ENCODE measurements at places on chromosomes 13 and 19. TPM values are rescaled to one million over a fixed set of nuclear protein-coding genes. Genes with fewer than 3 reads are reported as not detected.

The IL12RB1 gene
- polyA plus RNA-seq: not detected

DNA sequence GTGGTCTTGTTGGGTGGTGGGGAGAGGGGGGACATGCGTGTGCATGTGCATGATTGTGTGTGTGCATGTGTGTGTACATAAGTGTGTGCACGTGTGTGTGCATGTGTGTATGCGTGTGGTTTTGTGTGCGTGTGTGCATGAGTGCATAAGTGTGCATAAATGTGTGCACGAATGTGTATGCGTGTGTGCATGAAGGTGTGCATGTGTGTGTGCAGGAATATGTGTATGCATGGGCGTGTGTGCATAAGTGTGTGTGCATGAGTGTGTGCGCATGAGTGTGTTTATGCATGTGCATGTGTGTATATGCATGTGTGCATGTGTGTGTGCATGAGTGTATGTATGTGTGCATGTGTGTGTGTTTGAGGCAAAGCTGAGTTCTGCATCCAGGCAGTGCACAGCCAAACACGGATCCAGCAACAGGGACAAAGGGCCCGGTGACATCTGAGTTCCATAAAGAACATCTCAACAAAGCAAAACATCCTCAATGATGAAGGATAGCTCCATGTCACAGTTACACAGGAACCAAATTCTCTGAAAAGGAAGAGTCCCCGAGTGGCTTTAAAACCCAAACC lies 86.0 kb upstream of the FARP1 start:
- no peaks in the 10 kb centered on the region for H3K4me1 ChIP-seq
- H3K27me3 ChIP-seq: no peaks in the 10 kb centered on the region
- no peaks in the 10 kb centered on the region for H3K36me3 ChIP-seq
- H3K4me3 ChIP-seq: no peak overlapping the region
- DNase-seq: no peak
- H3K27ac ChIP-seq: no peak overlapping the region

GRCh38 chr19:35975608-35976214 lies 19.3 kb upstream of the SDHAF1 start:
- H3K4me1 ChIP-seq: no peaks in the 10 kb centered on the region
- H3K36me3 ChIP-seq: no peaks in the 10 kb centered on the region
- DNase-seq: peak; percentile 62
- no peaks in the 10 kb centered on the region for H3K27me3 ChIP-seq
- no peak overlapping the region for H3K27ac ChIP-seq
- H3K4me3 ChIP-seq: no peak overlapping the region

The RGL3 gene
- 55.6 TPM for polyA plus RNA-seq

The SULT2A1 gene
- polyA plus RNA-seq: 120 TPM

- no peak overlapping the region for H3K4me3 ChIP-seq
- no peak for DNase-seq
- H3K4me1 ChIP-seq: no peaks in the 10 kb centered on the region
- no peaks in the 10 kb centered on the region for H3K27me3 ChIP-seq
- H3K36me3 ChIP-seq: no peaks in the 10 kb centered on the region
- no peak overlapping the region for H3K27ac ChIP-seq
These were observed 19.3 kb downstream of the CEACAM1 start for GRCh38 chr19:42508892-42509444.

- H3K27ac ChIP-seq: no peak overlapping the region
- DNase-seq: no peak
- no peak overlapping the region for H3K4me3 ChIP-seq
- H3K27me3 ChIP-seq: no peaks in the 10 kb centered on the region
These were observed 15.8 kb downstream of the F2RL3 start for GRCh38 chr19:16904599-16904998.

DNA sequence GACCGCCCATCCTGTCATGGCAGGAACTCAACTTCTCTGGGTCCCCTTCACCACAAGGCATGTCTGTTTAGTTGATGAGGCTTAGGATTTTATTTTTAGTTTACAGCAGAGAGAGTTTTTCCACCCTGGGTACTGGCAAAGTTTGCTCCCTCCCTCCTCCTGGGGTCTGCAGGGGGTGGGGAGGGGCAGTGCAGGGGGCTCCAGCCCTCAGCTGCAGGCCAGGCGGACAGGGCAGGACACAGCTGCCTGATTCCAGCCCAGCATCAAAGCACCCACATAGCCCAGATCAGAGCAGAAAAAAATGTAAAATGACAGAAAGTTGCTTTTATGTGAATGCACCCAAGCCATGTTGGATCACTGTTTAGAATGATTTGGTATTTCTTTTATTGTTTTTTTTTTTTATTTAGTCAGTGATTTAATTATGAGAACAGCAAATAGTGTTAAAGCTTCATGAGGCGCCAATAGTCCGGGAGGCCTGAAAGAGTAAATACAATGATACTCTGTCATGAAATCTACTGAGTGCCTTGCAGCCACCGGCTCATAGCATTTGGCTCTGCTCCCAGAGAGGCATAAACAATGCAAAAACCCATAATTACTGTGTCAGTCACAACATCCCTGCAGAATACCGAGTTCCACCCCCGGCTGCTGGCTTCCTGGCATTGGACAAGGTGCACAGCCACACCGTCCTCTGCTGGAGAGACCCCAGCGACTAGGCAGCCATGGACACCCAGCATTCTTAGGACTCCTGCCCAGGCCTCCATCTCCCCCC lies 923.5 kb downstream of the UQCRFS1 start:
- peak; percentile 49 for DNase-seq
- H3K4me3 ChIP-seq: no peak overlapping the region
- no peaks in the 10 kb centered on the region for H3K36me3 ChIP-seq

The ZNF543 gene
- 2.6 TPM for polyA plus RNA-seq

DNA sequence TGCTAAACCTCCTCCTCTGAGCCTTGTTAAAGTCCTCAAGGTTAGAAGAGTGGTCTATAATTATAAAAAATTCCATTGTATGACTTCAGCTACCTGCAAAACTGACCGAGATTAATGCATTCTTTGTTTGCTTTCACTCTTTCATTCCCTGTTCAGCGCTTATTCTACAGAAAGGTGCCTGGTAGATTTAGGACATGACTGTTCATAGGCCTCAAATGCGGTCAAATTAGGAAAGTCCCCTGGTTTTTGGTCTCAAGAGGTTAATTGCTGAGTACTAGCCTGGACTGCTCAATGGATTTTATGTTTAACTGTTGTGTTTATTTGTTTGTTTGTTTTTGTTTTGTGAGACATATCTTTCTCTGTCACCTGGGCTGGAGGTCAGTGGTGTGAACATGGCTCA lies 35.4 kb downstream of the KL start:
- H3K4me1 ChIP-seq: no peaks in the 10 kb centered on the region
- H3K27me3 ChIP-seq: no peaks in the 10 kb centered on the region
- no peaks in the 10 kb centered on the region for H3K36me3 ChIP-seq
- H3K4me3 ChIP-seq: no peak overlapping the region
- no peak overlapping the region for H3K27ac ChIP-seq
- no peak for DNase-seq

DNA sequence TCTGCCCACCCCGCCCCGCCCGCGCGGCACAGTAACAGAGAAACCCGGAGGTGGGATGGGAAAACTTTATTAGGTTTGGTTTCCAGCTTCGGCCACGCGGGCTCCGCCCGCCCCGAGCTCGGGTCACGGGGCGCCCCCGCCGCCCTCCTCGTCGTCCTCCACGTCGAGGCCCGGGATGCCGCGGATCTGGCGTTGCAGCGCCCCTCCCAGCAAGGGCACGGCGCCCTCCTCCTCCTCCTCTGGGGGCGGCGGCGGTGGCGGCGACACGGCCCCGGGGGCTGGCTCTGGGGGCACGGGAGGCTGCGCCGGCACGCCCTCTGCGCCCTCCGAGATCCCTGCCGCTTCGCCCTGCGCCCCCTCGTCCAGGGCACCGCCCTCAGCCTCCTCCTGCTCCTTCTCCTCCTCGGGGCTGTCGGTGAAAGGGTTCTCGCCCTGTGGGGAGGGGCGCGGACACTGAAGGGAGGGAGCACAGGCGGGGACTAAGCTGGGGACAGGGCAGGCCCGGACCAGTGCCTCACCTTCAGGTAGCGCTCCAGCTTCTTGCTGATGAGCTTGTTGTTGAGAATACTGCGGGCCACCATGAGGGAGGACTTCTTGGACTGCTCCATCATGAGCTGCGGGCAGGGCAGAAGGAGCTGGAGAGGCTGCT lies 536 bp upstream of the AKAP8 start:
- peak overlapping the region; percentile 62 for H3K4me3 ChIP-seq
- no peaks in the 10 kb centered on the region for H3K27me3 ChIP-seq
- H3K27ac ChIP-seq: peak overlapping the region; percentile 93
- H3K36me3 ChIP-seq: no peaks in the 10 kb centered on the region
- H3K4me1 ChIP-seq: peaks cover 31% of the 10 kb centered on the region
- peak; percentile 75 for DNase-seq

DNA sequence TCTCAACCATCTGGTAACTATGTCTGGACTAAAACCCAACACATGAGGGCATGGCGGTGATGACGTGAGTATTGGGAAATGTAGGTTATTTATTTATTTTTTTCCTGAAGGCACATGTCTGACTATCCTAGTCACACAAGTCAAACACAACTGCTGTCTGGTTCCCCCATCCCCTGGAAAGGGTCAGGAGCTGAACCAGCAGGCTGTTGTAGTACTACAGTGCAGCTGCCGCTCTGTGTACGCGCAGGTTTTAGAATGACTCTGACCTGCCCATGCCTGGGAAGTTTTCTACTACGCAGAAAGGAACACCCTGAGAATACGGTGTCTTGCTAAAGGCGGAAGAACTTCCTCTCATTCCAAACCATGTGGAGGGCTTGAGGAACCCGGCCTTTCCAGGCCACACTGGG lies 1.2 kb downstream of the SLC7A1 start:
- peak; percentile 61 for DNase-seq
- peak overlapping the region; percentile 84 for H3K27ac ChIP-seq
- H3K36me3 ChIP-seq: no peaks in the 10 kb centered on the region
- H3K4me1 ChIP-seq: peaks cover 4% of the 10 kb centered on the region

- H3K4me3 ChIP-seq: peak overlapping the region; percentile 8
- peaks cover 18% of the 10 kb centered on the region for H3K4me1 ChIP-seq
These were observed 3.4 kb downstream of the ZMYM2 start for GRCh38 chr13:19961924-19962323.

DNA sequence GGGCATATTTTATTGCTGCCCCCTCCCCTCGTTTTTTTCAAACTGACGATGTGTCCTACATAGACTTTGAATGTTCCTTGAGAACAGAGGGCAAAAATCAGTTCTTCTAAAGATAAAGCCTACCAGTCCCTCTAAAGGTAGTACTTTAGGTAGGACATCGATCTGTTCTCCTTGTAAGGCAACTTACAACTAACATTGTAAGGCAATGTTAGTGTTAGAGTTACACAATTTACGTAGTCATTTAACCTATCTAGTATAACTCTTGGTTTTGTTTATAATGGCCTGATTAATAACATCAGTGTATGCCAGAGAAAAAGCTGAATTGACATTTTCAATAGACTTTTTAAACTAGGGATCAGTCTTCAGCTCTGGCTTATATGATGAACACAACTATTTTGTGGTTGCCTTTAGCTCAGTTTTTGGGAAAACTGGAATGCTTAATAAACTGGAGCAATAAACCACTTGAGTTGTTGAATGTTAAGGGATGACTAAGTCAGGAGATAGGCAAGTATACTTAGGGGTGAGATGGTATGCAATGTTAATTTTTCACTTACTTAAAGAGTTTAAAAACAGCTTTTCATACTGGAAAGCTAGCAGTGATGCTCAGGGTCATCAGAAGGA lies 2.2 kb downstream of the NDFIP2 start:
- H3K4me1 ChIP-seq: peaks cover 35% of the 10 kb centered on the region
- peak overlapping the region; percentile 96 for H3K27ac ChIP-seq
- H3K4me3 ChIP-seq: peak overlapping the region; percentile 69
- no peaks in the 10 kb centered on the region for H3K27me3 ChIP-seq
- DNase-seq: no peak

DNA sequence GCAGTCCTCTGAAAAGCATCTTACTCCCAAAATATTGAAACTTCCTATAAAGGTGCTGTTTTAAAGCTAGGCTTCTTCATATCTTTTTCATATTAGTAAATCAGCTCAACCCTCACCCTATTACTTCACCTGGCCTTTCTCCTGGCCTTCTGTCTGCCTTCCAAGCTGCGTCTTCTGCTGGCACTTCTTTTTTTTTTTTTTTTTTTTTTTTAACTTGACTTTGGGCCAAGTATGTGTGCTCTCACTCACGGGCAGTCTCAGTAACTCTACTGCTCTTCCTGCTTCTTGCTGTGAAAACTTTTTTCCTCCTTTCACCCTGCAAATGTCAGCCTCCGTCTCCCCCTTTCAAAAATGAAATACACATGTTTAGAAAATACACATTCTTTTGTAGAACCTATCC lies 41.2 kb upstream of the KCTD4 start:
- no peak for DNase-seq
- no peaks in the 10 kb centered on the region for H3K36me3 ChIP-seq
- no peaks in the 10 kb centered on the region for H3K27me3 ChIP-seq
- H3K4me1 ChIP-seq: peaks cover 5% of the 10 kb centered on the region
- no peak overlapping the region for H3K4me3 ChIP-seq

DNA sequence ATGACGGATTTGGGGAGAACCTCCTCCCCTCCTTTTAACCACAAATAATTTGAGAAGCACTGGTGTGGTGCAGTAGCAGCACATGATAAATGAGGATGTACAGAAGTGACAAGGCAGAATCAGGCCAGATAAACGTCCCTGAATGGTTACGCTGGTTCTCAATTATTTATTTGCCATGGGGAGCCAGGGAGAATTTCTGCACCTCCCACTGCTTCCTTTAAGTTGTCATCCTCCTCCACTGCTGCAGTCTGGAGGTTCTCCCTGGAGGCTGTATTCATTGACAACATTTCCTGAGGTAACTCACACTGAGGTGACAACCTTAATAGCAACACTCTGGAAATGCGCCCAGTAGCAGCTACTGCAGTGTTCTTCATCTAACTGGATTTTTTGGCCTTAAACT lies 308.9 kb upstream of the SLITRK1 start:
- DNase-seq: no peak
- H3K4me3 ChIP-seq: no peak overlapping the region
- H3K4me1 ChIP-seq: no peaks in the 10 kb centered on the region
- H3K36me3 ChIP-seq: no peaks in the 10 kb centered on the region

DNA sequence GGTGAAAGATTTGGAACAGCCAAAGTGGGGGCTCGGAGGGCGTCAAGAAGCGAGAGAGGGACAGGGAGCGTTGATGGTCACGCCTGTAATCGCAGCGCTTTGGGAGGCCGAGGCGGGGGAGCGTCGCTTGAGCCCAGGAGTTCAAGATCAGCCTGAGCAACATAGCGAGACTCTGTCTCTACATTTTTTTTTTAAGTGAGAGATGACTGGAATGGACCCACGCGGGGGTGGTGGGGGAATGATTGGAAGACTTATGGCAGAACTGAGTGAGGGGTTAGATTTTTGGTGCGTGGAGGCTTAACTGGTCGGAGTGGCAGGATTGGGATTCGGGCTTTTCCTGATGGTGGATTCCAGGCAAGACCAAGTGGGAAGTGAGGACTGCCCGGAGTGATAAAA lies 725 bp downstream of the PSMD8 start:
- H3K36me3 ChIP-seq: no peaks in the 10 kb centered on the region
- H3K27me3 ChIP-seq: no peaks in the 10 kb centered on the region
- H3K27ac ChIP-seq: peak overlapping the region; percentile 94
- H3K4me1 ChIP-seq: peaks cover 10% of the 10 kb centered on the region
- H3K4me3 ChIP-seq: peak overlapping the region; percentile 65
- no peak for DNase-seq

GRCh38 chr19:5133986-5134595 lies 165.2 kb downstream of the KDM4B start:
- DNase-seq: no peak
- peaks cover 7% of the 10 kb centered on the region for H3K4me1 ChIP-seq
- no peaks in the 10 kb centered on the region for H3K36me3 ChIP-seq
- no peak overlapping the region for H3K27ac ChIP-seq

The NAPSA gene
- 12.1 TPM for polyA plus RNA-seq
